Activated naive CD4-positive, alpha-beta T cell treated with anti-CD3 and anti-CD28 coated beads for 36 hours (primary cell): ENCODE measurements at places on chromosomes 2 and 18.

DNA sequence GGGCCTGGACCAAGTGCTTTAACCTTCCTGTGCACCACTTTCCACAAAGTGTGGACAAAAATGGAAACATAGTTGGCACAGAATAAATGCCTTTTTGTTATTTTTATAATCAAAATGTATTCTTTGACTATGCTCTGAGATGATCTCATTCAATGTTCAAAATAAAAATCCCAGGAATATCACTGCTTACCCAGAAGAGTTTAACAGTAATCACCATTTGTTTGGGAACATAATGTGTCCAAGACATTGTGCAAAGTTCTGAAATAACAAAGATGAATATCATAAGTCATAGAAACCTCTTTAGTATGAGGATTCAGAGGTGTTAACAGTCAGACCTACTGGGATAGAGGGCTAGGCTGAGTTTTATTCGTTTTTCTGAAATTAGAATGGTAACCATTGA is 668.1 kb downstream of the CNTNAP5 start:
- DNase-seq = no peak

DNA sequence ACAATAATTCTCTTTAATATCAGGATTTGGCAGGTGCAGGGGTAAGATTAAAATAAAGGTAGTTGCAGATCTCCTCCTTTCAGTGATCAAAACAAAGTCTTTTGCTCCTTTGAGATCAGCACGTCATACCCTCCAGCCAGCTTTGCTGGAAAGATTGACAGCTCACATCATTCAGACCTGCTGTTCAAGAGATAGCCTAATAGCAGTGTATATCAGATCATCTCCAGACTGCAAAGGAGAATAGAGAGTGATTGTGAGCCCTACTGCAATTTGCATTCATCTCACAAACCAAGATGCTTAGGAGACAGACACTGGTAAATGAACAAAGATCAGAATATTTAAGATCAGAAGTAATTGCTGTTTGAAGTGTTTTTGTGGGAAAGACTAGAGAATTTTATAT is 135.8 kb upstream of the DSEL start:
- DNase-seq = no peak

DNA sequence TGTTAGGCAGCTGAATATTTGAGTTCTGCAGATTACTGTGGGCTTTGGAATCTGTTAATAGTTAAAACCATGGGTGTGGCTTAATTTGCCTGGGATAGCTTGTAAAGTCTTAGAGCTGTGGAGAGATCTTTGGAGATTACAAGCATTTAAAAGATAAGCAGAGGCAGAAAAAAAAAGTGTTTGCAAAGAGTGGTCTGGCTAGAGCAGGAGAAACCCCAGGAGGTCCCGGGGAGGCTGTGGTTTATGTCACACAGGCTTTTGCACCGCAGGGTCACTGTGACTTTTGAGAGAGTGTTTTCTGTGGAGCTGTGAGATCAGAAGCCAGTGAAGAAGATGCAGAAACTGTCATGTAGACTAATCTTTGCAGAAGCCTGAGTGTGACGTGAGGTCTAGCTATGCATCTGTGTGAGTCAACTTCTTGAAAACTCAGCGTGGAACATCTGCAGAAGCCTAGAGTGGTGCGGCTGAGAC is 49.0 kb downstream of the SETBP1 start:
- no peak for DNase-seq

GRCh38 chr2:142472382-142472781 is 341.6 kb upstream of the LRP1B start:
- DNase-seq = no peak

GRCh38 chr2:163802284-163802683 is 66.5 kb upstream of the FIGN start:
- DNase-seq = no peak

DNA sequence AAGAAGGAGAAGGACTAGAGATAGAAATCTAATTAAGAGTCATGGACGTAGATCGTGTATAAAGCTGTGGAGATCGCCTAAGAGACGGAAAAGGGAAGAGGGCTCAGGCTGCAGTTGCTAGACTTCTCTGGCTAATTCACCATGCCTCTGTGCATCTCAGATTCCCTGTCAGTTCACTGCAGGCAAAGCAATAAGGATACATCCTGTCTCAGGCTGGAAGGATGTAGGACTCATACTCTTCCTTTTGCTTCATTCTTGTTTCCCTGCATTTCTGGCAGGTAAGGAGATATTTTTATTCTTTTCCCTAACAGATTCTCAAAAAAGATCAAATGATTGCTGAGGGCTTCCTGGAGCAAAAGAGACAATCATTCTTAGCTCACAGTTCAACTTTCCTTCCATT is 112.5 kb downstream of the AP1S3 start:
- no peak for DNase-seq

- no peak for DNase-seq
Observed at GRCh38 chr2:71907503-71907902, 240.2 kb downstream of the CYP26B1 start.

DNA sequence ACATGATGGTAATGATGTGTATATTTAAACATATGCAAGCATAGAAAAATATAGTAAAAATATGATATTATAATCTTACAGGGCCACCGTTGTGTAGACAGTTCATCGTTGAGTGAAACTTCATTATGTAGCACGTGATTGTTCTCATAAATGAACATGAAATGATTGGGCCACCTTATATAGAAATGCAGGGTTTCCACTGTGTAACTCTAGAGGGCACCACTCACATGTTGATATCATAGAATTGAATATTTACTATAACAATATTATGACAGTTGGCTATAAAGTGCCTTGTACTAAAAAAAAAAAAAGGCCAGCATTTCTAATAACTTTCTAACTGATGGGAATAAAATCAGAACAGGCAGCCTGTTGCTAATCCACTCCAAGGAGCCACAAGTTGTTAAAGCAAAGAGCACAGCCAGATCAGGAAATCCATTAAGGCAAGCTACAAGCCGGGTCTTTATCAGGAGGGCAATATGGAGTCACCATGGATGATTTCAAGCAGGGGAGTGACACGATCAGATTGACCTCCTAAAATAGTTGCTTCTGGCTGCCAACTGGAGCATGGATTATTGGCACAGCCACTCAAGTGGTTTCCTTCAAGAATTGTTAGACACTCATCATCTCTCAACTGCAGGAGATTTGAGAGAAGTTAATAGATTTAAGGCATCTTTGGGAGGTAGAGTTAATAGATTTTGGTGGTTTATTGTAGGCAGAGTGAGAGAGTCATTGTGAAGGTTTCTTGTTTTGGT is 16.7 kb downstream of the IL1F10 start:
- peak; percentile 43 for DNase-seq

DNA sequence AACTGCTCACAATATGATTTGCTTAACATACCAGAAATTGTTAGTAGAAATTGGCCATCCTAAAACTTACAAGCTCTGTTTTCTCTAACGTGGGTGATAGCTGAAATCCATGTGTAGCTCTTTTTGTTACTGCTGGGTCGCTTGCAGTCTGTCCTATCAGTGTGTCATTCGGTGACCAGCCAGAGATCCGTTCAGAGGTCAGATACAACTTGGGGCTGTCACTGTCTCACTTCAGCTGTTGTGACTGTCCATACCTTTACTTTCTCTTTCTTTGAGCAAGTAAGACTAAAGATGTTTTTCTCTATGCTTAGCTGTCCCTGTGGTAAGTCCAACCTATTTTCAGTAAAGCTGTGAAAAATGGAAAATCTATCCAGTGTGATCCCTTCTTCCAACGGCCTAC is 282.9 kb upstream of the KCNH7 start:
- DNase-seq = no peak

DNA sequence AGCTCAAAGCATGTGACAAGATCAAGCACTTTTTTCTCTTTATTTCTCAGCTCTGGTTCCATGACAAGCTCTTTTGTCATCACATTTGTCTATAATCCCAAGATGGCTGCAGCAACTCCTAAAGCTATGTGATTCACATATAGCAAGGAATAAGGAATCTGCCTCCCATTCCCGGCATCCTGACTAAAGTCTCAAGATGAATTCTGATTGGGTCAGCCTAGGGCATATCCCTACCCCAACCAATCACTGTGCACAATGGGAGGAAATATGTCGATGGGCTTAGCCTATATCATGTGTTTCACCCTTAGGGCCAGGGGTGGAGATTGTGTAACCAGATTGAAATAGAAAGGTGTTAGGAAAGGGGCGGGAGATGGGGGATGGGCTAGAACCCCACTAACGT is 23.1 kb upstream of the COLEC12 start:
- no peak for DNase-seq

GRCh38 chr18:12034241-12035100 is 53.2 kb downstream of the IMPA2 start:
- no peak for DNase-seq

DNA sequence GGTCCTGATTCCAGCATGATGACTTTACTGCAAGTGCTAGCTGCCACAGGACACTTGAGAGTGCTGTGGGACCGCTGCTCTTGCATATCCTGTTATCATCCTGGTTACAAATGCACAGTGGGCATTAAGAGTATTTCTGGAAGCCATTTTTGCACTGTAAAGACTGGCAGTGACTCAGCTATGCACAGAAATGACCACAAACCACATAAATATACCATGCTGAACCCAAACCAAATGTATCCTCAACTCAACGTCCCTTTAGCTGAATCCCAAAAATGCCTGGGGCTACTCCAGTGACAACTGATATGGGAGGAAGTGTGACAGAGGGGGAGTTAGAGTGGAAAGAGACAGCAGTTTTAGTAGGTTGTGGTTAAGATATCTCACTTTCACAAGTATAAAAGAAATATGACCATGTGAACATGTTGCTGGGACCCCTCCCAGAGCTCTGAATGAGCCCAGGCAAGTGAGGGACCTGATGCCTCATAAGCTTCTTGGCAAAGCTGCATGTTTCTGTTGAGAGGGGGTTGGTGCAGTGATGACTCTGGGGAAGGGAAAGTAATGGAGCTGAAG is 37.3 kb downstream of the RHBDD1 start:
- peak; percentile 22 for DNase-seq

DNA sequence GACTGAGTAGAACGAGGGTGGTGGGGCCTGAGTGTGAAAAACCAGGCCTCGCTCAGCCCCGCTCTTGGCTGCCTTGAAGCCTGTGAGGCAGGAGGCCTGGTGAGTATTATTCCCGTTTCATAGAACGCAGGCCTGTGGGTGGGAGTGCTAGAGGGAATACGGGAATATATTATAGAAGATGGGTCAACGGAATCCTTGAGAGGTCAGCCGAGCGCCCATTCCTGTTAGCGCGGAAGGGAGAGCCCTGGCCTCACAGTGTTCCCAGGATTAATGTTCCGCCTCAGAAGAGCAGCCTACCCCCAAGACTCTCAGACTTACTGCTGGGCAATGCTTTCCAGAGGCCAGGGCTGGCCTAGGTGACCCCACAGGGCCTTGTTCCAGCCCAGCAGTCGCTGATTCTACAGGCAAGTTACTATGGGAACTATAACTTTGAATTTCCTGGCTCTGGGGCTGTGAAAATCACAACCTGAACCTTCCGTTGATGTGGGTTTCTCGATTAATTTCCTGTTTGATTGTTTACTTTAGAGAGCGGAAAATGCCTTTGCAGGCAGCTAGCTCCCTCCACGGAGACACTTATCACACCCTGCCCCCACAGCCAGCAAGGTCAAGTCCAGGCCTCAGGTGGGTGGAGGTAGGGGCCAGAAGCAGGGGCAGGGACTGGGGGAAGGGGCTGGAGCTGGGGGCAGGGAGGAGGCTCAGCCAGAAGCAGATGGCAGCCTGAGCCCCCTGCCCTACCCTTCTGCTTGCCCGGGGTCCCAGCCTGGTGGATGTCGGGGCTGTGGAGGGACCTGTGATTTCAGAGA is 108.3 kb downstream of the SMAD7 start:
- DNase-seq = peak; percentile 64

DNA sequence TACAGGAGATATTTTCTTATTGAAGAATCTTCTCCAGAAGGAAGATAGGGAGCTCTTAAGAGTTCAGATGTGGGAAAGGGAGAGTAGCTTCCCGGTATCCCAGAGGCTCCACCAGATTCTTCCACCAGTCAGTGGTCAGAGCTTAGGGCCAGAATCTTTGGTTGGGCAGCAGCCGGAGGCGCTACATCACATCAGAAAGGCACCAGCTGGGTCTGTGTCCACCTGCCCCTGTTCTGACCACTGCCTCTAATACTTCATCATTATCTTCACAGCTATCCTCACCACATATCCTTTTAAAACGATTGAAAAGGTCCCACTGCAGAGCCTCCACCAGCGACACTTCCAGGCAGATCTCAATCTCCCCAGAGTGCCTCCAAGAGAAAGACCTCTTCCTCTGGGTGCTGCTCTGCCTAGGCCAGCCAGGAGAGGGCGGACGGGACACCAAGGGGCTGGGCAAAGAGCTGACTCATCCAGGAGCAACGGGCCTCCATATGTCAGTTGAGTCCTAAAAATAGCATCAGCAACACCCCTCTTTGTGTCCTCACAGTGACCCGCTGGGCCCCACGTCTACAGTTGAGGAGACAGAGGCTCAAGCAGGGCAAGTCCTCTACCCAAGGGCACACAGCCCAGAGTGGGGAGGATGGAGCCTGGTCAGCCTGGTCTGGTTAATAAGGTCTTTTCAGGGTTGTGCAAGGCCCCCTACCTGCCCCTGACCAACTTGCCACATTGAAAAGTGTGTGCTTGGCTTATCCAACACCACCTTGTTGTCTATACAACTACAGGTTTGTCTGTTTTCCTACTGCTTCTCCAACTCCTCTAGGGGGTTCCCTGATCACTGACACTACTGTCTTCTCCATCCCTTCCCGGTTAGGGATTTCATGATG is 81.2 kb downstream of the ADD2 start:
- DNase-seq = peak; percentile 56

- DNase-seq = no peak
Observed at GRCh38 chr2:172323256-172323655, 104.1 kb upstream of the ITGA6 start.

DNA sequence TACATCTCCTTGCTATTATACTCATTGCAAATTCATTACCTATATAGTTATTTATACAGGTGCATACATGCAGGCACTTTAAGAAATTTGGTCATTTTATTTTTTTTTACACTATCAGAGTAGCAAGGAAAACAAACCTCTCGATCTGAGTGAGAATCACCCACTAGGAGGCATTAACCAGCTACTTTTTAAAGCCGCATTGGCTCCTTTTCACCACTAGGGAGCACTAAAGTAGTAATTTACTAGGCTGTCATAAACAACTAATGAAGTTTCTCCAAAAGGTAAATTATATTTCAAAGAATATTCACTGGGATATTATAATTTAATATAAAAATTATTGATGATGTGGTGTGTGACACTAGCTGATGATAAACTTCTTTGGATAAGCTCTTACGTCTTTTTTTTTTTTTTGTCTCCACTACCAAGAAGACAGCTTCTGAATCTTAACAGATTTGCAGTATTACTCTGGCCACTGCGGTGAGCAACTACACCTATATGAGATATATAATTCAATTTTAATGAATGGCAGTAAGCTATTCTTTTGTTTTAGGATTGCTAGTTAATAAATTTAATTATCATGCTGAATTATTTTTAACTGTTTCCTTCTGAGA is 101.9 kb downstream of the NOL4 start:
- DNase-seq = peak; percentile 30

- DNase-seq = no peak
Observed at GRCh38 chr18:77481541-77481940, 231.9 kb downstream of the GALR1 start.

DNA sequence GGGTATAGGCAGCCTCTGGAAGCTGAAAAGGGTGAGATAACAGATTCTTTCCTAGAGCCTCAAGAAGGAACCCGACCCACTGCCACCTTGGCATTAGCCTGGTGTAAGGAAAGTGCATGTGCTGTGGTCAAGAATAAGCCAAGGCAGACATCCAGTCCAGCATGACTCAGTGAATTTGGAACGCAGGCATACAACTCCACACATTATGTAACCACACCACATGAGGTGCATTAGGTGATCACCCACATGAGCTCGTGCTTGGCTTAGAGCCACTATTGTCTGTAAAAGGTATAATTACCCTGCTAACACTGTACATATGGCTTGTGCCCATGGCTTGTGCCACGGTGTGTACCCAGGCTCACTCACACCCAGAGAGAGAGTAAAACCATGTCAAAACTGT is 583.7 kb upstream of the HNMT start:
- no peak for DNase-seq
